ENCODE measurements at places on chromosomes 12 and 14.

- no peak for DNase-seq
These were observed 20.8 kb downstream of the CFAP251 start for GRCh38 chr12:121939186-121939585.

DNA sequence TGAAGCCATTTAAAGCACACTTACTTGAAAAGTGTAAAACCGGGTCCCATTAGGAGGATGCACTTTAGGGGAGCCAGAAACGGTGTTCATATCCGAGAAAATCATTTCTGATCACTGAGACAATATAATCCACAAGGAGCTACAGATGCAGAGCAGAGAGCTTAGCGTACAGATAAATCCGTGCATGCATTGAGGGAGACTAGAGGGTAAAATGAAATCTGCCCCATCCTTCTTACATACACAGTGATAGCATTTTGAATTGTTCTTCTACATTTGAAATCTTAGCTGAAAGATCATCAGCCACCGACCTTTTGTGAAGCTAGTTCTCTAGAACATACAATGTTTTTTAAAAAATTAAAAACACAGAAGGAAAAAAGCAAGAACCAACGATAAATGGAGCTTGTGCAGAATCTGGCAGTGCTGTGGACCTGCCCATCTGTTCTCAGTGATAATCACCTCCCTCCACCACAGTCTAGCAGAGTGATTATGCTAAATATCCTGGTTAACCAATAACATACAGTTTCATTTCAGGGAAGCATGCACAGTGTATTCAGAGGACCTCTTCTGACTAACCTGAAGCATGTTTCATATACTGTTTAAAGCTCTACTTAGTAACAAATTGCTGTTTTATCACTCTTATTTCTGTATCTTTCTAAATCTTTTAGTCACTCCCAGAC lies 161.1 kb downstream of the PPFIA2 start:
- DNase-seq, result peak; percentile 84

- no peak for DNase-seq
These were observed 52.8 kb downstream of the PPFIBP1 start for GRCh38 chr12:27576667-27577347.

GRCh38 chr12:107788690-107789458 lies 14.4 kb downstream of the ASCL4 start:
- no peak for DNase-seq

GRCh38 chr12:93173178-93173957 lies 204.4 kb upstream of the NUDT4 start:
- peak; percentile 90 for DNase-seq

- no peak for DNase-seq
These were observed 176.4 kb upstream of the TMTC1 start for GRCh38 chr12:29960122-29960521.

DNA sequence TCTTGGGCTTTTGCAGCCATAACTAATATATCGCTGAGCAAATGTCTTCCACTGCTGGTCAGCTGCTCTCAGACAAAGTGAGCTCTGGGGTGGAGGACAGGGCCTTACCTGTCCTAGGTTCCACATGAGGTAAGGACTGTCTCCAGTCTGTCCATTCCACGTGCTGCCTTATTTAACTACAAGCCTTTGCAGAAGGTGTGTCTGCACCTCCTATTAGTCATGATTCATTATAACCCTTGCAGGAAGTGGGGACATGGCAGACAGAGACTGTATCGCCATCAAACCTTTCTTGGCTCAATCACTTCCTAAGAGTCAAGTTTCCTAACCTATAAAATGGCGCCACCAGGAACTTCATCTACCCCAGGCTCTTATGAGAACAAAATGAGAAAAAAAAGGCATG lies 46.9 kb downstream of the SLC25A47 start:
- no peak for DNase-seq

Measured in NCI-H446 treated with DMSO at 0.1 percent for 48 hours (cell line).